Activated naive CD8-positive, alpha-beta T cell treated with anti-CD3 and anti-CD28 coated beads for 36 hours (primary cell): ENCODE measurements at places on chromosomes 7 and 10.
A peak's percentile ranks its signal among the peaks of the same experiment; 100 is the strongest.

DNA sequence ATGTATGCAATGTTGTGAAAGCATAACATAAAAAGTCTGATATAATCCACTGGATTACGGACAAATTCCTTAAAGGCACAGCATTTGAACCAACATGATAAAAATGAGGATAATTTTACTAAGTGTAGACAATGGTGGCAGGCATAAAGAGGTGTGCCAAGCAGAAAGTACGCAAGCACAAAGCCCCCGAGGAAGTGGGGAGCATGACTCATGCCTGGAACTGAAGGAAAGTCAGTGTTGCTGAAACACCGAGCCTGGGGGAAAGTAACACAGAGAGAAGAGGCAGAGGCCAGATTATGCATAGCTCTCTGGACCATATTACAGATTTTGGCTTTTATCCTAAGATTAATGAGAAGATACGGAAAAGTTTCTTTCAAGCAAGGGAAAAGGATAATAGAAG, 490.0 kb upstream of the PHF14 start:
- no peak for DNase-seq

DNA sequence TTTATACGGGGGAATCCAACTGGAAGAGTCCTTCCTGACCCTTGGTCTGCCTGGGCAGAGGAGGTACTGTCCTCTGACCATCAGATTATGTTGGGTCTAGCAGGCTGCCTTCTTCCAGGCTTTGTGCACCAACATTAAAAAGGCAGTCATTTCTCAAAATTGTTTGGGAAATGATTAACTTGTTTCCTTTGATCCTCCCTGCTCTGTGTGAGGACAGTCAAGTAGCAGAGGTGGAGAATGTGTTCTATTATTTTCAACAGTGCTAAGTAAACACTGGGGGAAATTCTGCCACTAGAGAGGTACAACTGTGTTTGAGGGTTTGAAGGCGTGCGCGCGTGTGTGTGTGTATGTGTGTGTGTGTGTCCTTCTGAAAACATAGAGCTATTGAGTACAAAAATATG, 20.6 kb downstream of the ACSL5 start:
- no peak for DNase-seq

DNA sequence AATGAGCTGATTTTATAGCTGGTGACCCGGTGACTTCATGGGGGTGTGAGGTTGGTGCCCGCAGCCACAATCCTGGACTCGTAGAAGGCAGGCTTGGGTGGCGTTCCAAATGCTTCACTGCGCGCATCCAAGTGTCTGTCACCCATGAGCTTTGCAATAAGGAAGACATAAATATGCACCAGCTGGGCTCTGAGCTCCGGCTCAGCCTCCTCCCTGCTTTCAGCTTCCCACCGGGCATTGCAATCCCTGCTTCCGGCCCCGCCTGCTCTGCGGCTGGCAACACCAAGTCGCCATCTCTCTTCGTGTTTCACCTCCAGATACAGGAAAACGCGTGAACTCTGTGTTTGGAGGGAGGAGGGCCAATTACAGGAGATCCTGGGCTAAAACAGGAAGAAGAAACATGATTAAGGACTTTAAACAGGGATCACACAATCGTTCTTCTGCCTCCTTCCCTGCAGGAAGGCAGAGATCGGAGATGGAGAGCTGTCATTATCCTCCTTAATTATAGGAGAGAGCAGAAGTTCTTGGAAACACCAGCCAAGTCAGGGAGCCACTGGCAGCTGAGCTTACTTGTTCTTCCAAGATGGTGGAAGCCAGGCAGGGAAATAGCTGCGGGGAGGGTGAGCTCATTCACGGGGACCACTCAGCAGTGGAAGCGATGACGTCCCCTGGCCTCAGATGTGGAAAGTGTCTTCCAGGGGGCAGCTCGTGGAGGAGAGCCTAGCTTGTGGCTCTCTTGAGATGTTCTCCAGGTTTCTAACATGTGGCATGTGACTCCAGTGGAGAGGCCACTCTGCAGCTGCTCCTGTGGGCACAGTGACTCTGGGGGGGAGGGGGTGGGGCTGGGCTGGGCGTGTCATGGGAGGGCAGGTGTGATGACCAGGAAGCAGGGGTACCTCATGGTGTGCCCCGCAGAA, 134.9 kb downstream of the CAMK1D start:
- no peak for DNase-seq

DNA sequence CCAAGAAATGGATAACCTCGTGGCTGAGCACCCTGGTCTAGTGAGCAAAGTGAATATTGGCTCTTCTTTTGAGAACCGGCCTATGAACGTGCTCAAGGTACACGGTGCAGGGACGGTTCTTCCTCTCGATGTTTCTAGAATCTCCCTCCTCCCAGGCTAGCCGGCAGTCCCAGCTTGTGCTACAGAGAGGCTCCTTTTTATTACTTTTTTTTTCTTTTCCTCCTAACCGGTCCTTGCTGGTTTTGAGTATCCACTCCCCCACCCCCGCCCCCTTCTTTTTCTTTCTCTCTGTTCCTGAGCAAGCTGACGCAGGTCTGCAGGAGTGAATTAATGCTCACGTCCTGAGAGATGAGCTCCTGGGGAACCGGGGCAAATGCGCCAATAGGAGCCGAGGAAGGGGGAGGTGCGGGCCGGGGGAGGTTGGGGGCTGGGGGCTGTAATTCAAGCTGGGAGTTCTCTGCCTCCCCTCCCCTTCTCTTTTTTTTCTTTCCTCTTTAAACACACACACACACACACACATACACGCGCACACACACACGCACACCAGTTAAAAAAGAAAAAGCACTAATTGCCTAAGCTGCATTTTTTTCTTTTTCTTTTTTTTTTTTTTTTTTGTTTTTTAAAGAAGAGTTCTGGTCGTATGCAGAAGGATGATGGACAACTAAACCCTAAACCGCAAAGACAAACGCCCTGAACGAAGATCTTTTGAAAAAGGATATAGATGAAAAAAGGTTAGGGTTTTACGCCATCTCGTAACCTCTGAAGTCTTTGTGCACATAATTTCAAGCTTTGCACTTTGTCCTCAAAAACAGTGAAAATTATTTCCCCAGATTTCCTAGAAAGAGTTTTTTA, 6.6 kb downstream of the CPA2 start:
- peak; percentile 3 for DNase-seq

DNA sequence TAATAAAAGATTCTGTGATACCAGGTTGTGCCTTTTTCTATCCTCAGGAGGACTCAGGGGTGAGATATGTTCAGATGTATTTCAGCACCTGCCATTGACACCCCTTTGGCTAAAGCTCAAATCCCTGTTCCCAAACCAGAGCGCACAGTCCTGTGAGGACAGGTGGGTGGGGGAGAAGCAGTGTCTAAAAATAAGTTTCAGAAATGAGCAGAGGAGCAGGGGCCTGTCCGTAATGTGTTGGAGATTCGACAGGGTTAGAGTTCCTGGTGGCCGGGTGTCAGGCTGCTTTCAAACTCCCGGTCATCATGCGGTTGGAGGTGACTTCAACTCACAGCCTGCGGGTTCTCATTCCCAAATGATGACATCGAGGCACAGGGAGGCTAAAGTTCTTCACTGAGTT, 211.5 kb downstream of the KLF6 start:
- no peak for DNase-seq

- no peak for DNase-seq
These were observed 63.6 kb upstream of the HGF start for GRCh38 chr7:81833401-81833800.
